ENCODE measurements at places on chromosomes 1 and 21.

DNA sequence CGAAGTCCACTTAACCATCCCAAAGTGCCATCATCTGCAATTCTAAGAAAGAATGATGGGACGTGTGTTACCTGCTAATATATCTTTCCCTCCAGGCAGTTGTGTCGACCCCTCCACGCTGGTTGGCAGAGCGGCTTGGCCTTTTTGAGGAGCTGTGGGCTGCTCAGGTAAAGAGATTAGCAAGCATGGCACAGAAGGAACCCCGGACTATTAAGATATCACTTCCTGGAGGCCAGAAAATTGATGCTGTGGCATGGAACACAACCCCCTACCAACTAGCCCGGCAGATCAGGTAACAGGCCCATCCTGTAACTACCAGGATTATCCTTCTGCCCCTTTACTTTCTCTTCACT is 520 bp downstream of the TARS2 start:
- no peak for DNase-seq

GRCh38 chr1:164699815-164700491 is 141.0 kb downstream of the PBX1 start:
- no peak for DNase-seq

DNA sequence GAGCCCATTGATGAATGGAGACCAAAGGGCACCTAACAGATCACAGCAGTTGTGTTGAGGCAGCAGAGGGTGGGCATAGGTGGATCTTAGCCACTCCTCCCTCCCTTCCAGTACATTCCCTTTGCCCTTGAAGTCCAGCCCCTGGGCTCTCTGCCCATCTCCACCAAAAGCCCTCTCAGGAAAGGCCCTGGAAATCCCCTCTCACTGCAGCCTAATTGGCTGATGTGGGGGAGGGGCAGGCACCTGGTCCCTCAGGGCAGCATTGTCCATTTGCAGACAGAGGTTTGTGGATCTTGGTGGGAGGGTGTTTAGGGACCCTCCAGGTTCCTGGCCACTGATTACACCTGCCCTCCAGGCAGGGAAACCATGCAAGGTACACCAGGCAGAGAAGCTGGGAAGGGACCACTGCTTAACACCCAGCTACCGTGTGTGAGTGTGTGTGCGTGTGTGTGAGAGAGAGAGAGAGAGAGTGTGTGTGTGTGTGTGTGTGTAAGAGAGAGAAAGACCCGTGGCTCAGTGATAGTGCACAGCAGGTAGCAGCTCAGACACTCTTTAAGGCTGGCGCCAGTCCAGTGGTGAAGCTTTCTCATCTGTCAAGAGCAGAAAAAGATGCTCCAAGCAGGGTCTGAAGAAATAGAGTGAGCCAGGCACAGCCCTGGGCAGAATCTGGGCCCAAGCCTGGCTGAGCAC is 71.1 kb downstream of the MATN1 start:
- DNase-seq = no peak

DNA sequence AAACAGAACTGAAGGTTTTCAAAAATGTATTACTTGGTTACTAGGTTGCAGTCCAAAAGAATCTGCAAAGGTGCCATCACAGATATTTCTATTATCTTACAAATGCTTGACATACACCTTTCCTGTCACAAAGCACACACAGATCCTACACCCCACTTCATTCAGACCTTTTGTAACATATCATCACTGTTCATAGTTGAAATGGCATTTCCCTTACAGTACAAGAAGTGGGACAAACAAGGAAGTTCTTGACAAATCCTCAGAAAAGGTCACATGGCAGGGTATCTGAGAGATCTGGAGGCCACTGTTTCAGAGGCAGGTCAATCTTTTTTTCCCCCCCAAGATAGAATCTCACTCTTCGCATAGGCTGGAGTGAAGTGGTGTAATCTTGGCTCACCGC is 21.3 kb downstream of the TOR1AIP2 start:
- DNase-seq = no peak

DNA sequence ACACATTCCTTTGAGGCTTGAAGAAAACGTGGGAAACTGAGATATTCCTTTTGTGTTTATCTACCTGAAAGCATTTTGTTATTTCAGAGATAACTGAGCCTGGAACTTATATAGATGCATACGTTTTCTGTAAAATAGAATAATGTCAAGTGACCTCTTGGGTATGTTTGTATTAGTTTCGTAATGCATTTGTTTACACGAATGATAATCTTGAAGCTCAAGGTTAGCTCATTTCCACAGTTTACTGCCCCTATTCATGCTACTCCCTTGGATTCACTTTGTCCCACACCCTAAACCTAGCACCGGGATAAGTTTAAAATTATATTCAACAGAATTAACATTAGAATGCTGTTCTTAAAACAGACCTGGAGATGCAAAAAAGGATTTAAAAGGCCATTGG is 54.4 kb downstream of the MRPL39 start:
- no peak for DNase-seq

DNA sequence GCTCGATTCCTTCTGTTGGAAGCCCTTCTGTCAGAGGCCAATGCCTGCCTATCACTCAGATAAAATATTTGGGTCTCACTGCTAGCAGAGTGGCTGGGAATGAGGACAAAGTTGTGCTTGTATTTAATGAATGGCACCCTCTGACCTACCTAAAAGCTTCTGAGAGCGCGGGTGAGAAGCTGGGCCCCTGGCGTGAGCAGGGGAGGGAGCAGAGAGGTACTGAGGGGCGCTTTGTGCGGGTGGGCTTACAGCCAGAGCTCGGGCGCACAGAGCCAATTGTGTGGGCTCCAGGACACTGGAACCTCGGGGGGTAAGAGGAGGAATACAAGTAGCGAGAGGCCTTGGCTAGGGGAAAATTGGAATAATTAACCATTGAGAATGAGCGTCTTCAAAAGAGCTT is 32.3 kb downstream of the PCAT6 start:
- DNase-seq = no peak

GRCh38 chr1:86866665-86867064 is 47.3 kb downstream of the SELENOF start:
- no peak for DNase-seq

- DNase-seq = no peak
Observed at GRCh38 chr1:174795806-174796205, 203.9 kb upstream of the CACYBP start.

DNA sequence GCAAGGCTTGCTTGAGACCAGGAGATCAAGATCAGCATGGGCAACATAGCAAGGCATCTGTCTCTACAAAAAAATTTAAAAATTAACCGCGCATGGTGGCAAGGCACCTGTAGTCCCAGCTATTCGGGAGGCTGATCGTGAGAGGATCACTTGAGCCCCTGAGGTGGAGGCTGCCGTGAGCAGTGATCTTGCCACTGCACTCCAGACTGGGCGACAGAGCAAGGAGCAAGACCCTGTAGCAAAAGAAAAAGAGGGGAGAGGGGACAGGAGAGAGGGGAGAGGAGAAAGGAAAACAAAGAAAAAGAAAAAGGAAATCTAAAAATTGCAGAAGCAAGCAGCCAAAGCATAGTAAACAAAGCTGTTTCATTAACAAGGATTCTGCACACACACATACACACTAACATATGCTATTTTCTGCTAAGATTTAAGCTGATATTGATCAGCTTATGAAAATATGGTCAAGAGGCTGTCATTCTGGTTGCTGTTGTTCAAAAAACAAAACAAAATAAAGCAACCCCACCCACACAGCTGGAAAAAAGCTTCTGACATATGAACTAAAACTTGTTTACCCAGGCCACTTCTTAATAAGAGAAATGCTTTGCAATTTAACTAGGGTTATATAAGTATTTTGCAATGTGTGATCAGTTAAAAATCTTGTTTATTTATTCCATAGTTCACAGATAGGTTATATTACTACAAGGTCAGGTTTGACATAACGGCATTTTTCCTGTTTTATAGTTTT is 1.8 kb downstream of the ARNT start:
- no peak for DNase-seq

DNA sequence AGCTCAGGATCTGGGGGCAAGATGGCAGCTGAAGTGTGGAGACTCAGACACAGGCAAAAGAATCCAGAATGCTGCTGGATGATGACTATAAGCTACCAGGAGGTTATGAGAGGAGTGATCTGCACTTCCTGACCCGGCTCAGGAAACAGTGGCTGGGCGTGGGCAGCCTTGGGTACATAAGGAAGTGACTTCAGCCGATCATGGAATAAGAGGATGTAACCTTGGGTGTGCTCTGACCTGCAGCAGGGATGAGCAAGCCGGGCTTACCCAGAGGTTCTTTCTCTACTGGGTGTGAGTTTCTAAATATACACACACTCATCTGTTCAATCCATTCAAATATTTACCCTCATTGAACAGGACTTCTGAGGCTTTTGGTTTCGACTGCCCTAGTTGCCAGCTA is 62.7 kb downstream of the CD34 start:
- DNase-seq = peak; percentile 97

- no peak for DNase-seq
Observed at GRCh38 chr1:163271535-163271934, 50.2 kb upstream of the NUF2 start.

GRCh38 chr1:109467301-109467777 is 993 bp downstream of the SYPL2 start:
- DNase-seq = no peak

DNA sequence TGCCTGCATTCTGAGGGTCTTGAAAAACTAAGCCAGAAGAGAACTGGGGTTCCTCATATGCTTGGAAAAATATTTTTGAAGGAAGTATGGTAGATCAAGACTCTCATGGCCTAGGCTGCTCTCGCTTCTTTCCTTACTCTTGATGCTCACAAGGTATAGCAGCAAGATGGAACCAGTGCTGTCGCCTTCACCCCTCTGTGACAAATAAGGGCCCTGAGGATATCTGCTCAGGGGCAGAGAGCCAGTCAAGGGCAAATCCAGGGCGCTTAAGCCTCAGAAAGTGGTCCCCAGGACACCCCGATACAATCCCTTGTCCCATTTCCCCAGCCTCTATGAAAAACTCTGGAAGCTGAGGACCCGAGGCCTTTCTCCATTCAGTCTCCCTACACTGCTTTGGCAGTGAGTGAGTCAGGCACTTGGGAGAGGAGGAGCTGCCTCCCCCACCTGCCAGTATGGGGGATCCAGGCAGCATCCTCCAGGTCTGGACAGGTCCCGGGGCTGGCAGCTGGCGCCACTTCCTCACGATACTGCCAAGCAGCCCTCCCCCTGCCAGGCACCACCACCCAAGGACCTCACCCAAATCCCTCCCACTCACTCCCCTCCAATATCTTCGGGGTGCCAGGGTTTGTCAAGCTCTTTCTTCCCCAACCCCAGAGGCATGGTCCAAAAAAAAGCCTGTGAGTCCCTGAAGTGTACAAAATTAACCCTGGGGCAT is 1.3 kb downstream of the IGSF9 start:
- no peak for DNase-seq

GRCh38 chr1:30778154-30778978 is 20.8 kb upstream of the LAPTM5 start:
- DNase-seq = peak; percentile 57

DNA sequence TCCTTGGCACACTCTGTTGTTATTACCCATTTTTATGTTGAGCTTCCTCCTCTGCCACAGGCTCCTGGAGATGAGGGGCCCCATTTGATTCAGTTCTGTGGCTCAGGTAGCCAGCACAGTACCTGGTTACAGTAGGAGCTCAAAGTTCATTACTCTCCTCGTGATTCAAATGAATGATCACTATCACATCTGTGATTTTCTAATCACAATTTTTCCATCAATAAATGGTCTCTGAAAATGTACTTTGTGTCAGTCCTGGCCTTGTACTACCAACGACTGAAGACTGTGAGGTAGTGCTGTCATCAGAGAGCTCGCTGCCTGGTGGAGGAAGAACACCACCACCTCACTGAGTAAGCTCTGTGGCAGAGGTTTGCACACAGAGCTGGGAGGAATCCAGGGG is 106.8 kb upstream of the JUN start:
- no peak for DNase-seq

GRCh38 chr21:37206496-37206895 is 60.6 kb downstream of the VPS26C start:
- no peak for DNase-seq

- no peak for DNase-seq
Observed at GRCh38 chr1:81506699-81507098, 294.0 kb upstream of the ADGRL2 start.

GRCh38 chr1:63688302-63688890 is 85.4 kb upstream of the ROR1 start:
- no peak for DNase-seq

GRCh38 chr1:194658090-194658439 is 1471.7 kb upstream of the B3GALT2 start:
- no peak for DNase-seq

DNA sequence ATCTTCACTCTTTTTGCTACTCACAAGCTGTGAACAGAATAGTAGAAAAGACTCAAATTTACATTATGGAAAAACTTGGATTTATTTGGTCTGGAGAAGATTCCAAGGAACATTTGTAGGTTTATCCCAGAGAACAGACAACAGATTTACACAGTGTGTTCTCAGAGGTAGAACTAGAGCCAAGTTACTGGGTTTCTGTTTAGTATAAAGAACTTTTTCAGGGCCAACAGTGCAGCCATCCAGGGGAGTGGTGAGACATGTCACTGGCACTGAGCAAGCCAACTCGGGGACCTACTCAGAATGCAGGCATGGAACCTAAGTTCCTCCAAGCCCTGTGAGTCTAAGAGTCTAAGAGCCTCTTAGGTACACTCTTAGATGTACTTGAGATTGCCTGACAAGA is 142.6 kb downstream of the OMA1 start:
- DNase-seq = no peak

- no peak for DNase-seq
Observed at GRCh38 chr1:201454608-201455007, 14.4 kb downstream of the PHLDA3 start.

- no peak for DNase-seq
Observed at GRCh38 chr21:43267391-43268085, 98.7 kb downstream of the CRYAA start.

GRCh38 chr1:204278958-204279357 is 65.2 kb upstream of the GOLT1A start:
- no peak for DNase-seq

GRCh38 chr1:168665975-168666374 is 63.0 kb downstream of the DPT start:
- DNase-seq = no peak

- DNase-seq = no peak
Observed at GRCh38 chr21:15831497-15831896, 101.7 kb downstream of the USP25 start.

DNA sequence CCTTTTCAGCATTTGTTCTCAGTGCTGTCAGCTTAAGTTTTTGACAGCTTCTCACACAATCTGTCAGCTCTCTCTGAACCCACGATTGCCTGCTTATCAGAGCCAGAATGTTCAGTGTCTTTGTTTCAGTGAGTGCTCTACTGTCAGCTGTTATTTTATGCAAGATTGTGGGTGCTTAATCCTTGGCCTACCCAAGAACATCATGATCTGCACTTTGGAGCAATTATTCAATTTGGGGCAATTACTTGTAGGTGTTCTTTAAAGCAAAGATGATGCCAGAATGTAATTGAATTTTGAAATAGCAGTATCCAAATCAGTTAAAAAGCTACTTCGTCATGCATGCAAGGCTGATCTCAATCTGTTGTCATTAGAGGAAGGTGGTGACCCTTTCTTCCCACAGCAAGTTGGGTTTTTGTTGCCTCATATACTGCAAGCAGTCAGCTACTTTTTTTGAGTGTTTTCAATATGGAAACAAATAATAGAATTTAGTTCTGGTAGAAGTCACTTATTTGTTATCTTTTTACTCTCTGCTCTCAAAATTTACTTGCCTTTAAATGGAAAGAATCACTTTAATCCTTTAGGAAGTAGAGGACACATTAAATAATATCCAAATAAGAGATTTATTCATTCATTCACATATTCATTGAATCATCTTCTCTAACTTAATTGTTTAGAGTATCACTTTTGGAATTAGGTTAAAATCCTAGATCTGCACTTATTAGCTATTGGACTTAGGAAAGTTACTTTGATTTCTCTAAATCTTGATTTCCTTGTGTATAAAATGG is 253.5 kb upstream of the CACYBP start:
- no peak for DNase-seq
